ENCODE measurements at places on chromosomes 4 and X. TPM values are rescaled to one million over a fixed set of nuclear protein-coding genes. Genes with fewer than 3 reads are reported as not detected.

DNA sequence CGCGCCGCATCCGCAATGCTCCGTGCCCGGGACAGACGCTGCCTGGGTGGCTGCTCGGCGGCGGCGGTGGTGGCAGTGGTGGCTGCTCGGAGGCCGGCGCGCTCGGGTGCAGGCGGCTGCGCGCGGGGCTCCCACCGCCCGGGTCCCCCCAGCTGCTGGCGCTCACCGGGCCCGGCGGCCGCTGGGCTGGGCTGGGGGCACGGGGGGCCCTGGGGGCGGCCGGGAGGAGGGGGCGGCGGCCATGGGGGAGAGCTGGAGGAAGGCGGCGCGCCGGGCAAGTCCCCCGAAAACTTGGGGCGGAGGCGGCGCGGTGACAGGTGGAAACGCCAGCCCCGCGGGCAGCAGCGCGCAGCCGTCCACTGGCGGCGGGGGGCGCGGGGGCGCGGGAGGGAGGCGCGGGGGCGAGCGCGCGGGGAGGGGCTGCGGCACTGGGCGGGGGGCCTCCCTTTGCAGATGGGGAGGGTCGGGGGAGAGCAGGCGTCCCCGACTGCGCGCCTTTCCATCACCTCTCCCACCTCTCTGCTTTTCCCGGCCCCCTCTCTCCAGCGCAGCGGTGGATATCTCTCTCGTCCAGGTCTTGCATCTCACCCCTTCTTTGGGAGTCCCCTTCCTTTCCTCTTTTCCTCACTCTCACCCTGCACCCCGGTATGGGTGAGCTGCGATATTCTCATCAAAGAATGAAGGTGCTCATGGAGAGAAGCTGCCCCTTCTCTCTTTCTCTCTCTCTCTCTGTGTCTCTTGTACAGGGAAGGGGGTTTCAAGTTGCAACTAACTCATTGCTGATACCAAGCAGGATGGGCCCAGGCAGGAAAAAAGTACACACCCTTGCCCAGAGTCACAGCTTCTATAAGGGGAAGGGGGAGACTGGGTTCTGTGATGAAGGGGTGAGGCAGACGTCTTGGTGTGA, 83.7 kb upstream of the DHRSX start:
- H3K27ac ChIP-seq = no peak overlapping the region
- no peaks in the 10 kb centered on the region for H3K27me3 ChIP-seq
- DNase-seq = no peak
- H3K4me3 ChIP-seq = no peak overlapping the region

MMRN1 gene
- 16.7 TPM for total RNA-seq

VEGFD gene
- total RNA-seq = 0.22 TPM

GRCh38 chr4:17324386-17324830, 187.5 kb downstream of the QDPR start:
- H3K27me3 ChIP-seq = no peaks in the 10 kb centered on the region
- H3K27ac ChIP-seq = no peak overlapping the region
- no peaks in the 10 kb centered on the region for H3K4me1 ChIP-seq
- no peak overlapping the region for H3K4me3 ChIP-seq
- DNase-seq = no peak
- H3K36me3 ChIP-seq = no peaks in the 10 kb centered on the region

GRCh38 chr4:105470766-105471165, 3.1 kb downstream of the PPA2 start:
- H3K27me3 ChIP-seq = no peaks in the 10 kb centered on the region
- H3K36me3 ChIP-seq = no peaks in the 10 kb centered on the region
- no peak overlapping the region for H3K4me3 ChIP-seq

DNA sequence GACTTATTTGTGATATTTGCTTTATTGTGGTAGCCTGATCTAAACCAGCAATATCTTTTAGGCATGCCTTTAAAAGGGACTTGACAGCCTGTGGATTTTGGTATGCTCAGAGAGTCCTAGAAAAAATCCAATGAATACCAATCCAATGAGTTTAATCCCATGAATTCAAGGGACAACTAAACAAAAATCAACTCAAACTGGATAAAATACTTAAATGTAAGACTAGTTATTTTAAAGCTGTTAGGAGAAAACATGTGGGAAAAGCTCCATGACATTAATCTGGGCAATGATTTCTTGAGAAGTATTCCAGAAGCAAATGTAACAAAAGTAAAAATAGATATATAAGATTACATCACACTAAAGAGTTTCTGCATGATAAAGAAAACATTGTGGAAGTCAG, 711.5 kb upstream of the PITX2 start:
- H3K4me3 ChIP-seq = no peak overlapping the region
- H3K4me1 ChIP-seq = no peaks in the 10 kb centered on the region

ANKRD50 gene
- total RNA-seq = 4.6 TPM

DNA sequence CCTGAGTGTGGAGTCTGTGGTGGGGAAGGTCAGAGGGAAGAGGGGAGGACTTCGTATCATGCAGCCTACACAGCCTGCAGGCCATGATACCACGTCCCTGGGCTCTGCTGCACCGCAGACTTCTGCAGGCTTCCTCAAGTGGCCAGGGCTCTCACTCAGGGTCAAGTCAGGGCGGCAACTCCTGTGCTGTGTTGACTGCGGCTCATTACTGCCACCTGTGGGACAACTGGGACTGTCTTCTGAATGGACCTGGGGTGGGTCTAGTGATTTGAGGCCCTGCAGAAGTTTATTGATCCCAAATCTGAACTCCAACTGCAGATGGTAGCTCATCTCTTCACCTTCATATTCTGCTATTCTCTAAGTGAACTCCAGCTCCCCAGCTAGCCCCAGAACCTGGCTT, 167.1 kb downstream of the NSUN7 start:
- H3K36me3 ChIP-seq = no peaks in the 10 kb centered on the region
- no peaks in the 10 kb centered on the region for H3K27me3 ChIP-seq
- no peaks in the 10 kb centered on the region for H3K4me1 ChIP-seq
- DNase-seq = no peak
- no peak overlapping the region for H3K27ac ChIP-seq

UCP1 gene
- total RNA-seq = not detected

DNA sequence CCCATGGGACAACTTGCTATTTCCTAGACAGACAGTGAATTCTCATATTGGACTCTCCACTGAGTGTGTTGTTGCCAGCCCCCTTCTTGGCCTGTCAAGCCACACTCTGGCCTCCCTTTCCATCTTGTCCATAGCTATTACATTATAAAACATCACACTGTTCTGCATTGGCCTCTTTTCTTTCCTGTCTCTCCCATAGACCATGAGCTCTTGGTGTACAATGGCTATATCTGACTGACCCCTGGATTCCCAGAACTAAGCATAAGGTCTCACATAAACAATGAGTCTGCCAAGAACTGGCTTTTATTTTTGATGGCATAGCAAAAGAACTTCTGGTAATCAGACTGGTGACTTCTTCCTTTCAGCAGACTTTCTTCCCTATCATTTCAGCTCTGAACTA, 23.8 kb downstream of the STARD8 start:
- no peak for DNase-seq
- no peak overlapping the region for H3K27ac ChIP-seq
- H3K36me3 ChIP-seq = no peaks in the 10 kb centered on the region
- no peak overlapping the region for H3K4me3 ChIP-seq
- no peaks in the 10 kb centered on the region for H3K4me1 ChIP-seq
- H3K27me3 ChIP-seq = no peaks in the 10 kb centered on the region

GRCh38 chr4:104294811-104295210, 199.9 kb downstream of the CXXC4 start:
- H3K4me1 ChIP-seq = no peaks in the 10 kb centered on the region
- no peak for DNase-seq
- H3K27ac ChIP-seq = no peak overlapping the region

APLN gene
- 0.17 TPM for total RNA-seq

DNA sequence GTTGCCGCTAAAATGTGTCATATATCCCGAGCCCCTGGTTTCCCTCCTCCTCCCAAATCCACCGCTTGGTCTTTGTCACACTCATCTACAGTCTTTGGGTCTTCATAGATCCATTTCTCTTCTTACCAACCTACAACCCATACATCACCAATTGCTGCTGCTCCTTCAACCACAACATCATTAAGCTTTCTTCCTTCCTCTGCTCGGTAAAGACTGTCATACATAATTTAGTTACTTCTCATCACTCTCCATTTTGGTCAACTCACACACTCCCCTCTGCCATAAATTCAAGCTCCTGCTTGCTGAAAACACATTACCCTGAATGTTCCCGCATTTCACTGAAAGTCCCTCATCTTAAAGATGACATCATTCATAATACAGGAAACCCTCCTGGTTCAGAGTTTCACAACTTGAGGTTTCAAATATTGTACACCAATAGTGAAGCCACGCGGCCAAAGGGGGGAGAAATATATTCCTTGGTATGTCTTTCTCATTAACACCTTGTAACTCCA, 1.7 kb upstream of the DCTD start:
- H3K4me1 ChIP-seq = peaks cover 23% of the 10 kb centered on the region
- no peaks in the 10 kb centered on the region for H3K27me3 ChIP-seq
- no peak overlapping the region for H3K27ac ChIP-seq

GRCh38 chr4:153792618-153793247, 3.9 kb upstream of the SFRP2 start:
- DNase-seq = no peak
- H3K27me3 ChIP-seq = peaks cover 52% of the 10 kb centered on the region
- H3K36me3 ChIP-seq = no peaks in the 10 kb centered on the region
- H3K27ac ChIP-seq = no peak overlapping the region
- H3K4me1 ChIP-seq = no peaks in the 10 kb centered on the region
- no peak overlapping the region for H3K4me3 ChIP-seq

GRCh38 chrX:70132877-70133302, 357 bp upstream of the IGBP1 start:
- H3K27ac ChIP-seq = no peak overlapping the region
- peaks cover 6% of the 10 kb centered on the region for H3K4me1 ChIP-seq
- H3K27me3 ChIP-seq = no peaks in the 10 kb centered on the region
- peak overlapping the region; percentile 70 for H3K4me3 ChIP-seq
- H3K36me3 ChIP-seq = no peaks in the 10 kb centered on the region

RAB40A gene
- not detected for total RNA-seq

DNA sequence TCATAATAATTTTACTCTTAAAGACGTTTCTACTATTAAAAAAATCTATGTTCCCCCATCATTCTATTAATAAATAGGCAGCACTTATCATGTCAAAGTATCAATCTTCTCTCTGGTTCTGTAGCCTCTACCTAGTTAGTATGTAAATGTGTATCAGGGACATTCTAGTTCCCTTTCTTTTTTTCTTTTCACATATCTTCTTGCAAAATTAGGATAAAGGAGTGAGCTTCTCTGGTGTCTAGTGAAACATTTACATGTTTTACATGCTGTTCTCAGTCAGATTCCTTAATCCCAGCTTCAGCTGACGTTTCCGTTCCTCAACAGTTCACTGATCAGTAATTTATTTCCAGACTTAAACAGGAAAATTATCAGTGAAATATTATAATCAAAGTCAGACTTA, 11.8 kb downstream of the PCDH10 start:
- H3K36me3 ChIP-seq = no peaks in the 10 kb centered on the region
- H3K4me3 ChIP-seq = no peak overlapping the region
- DNase-seq = no peak
- no peaks in the 10 kb centered on the region for H3K27me3 ChIP-seq
- H3K27ac ChIP-seq = no peak overlapping the region
- H3K4me1 ChIP-seq = no peaks in the 10 kb centered on the region

DNA sequence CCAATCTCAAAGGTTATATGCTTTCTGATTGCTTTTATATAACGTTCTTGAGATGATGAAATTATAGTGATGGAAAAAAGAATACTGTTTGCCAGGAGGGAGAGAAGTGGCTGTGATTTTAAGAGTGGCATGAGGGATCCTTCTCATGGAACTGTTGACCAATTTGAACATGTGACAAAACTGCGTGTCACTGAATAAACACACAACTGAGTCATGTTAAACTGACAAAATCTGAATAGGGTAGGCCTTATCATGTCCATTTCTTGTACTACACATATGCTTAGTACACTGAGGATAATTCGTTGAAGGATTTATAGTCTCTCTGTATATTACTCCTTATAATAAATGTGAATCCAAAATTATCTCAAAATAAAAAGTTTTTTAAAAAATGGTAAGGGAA, 22.2 kb upstream of the HSPA4L start:
- no peaks in the 10 kb centered on the region for H3K4me1 ChIP-seq
- no peaks in the 10 kb centered on the region for H3K36me3 ChIP-seq
- H3K4me3 ChIP-seq = no peak overlapping the region
- H3K27ac ChIP-seq = no peak overlapping the region

All from right lobe of liver (tissue), 6 donors.